Activated CD4-positive, CD25-positive, alpha-beta regulatory T cell treated with anti-CD3 and anti-CD28 coated beads, Interleukin-2, amount 50 U/mL, for 24 hours (primary cell): ENCODE measurements at places on chromosomes 12 and 14.

GRCh38 chr12:105024928-105025327 is 38.8 kb downstream of the NOPCHAP1 start:
- ATAC-seq = no peak

GRCh38 chr12:58359084-58359483 is 417.7 kb downstream of the ATP23 start:
- no peak for ATAC-seq

DNA sequence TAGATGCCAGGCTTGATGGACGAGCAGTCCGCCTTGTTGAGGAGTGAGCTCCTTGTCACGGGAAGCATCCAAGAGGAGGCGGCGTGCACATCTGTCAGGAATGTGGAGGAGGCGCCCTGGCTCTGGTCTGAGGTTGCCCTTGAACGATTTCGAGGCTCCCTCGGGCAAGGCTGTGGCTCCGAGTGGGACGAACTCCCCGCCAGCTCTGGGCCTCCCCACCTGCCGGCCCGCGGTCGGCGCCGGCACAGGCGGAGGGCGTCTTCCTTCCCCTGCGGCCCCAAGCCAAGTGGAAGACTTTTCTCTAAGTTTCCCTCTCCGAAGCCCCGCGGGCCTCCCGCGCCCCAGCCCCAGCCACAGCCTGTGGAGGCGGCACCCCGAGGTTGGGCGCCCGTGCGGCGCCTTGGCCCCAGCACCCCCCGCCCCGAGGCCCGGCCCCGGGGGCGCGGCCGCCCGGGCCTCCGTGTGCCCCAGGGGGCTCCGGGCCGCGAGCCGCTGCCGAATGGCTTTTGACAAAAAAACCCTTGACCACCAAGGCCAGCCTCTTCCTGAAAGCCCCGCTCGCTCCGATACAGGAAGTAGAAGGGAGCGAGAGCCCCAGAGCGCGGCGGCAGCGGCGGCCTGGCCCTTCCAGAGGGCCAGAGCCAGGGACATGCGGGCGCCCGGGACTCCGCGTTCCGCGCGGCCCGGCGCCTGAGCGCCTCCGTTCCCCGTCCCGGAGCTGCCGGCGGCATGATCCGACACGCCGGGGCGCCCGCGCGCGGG is at the start of gene RIN3:
Gene RIN3, plus strand, starts transcription at position 578 of the 762 bp plus-strand sequence. Its CDS starts 152 bp downstream, at position 730.
- ATAC-seq = peak; percentile 65

DNA sequence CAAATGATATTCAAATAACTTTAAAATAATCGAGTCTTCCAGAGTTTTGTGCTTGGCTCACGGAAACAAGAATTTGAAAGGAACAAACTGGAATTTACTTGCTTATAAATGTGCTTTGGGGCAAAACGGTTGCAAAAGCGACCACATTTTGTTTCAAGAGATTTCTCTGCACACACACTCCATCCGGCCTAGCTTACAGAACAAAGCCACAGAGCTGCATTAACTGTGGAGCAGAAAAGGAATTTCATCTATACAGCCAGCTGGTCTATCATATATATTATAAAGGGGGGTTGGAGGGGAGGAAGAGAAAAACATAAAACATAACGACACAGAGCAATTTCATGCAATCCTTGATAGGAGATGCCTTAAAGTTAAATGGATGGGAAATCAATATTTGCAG is 153.0 kb downstream of the MYRFL start:
- ATAC-seq = no peak

GRCh38 chr12:114012744-114013431 is 46.8 kb upstream of the RBM19 start:
- ATAC-seq = no peak

DNA sequence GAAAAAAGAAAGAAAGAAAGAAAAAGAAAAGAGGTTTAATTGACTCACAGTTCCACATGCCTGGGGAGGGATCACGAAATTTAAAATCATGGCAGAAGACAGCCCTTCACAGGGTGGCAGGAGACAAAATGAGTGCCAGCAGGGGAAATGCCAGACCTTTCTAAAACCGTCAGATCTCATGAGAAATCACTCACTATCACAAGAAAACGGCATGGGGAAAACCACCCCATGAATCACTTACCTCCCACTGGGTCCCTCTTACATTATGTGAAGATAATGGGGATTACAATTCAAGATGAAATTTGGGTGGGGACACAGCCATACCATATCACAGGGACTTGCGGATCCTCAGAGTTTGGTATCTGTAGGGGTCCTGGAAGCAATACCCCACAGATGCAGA is 16.3 kb upstream of the EGLN3 start:
- ATAC-seq = no peak

- peak; percentile 73 for ATAC-seq
Observed at GRCh38 chr14:22556021-22556989, 32.7 kb downstream of the DAD1 start.

DNA sequence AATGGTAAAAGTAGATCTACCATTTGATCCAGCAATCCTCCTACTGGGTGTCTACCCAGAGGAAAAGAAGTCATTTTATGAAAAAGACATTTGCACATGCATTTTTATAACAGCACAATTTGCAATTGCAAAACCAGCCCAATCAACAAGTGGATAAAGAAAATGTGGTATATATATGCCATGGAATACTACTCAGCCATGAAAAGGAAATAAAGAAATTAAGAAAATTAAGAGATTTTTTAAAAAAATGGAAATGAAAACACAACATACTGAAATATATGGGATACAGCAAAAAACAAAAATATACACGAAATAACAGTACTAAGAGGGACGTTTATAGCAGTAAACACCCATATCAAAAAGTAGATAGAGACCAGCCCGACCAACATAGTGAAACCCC is 58.9 kb downstream of the ACSM4 start:
- ATAC-seq = no peak

GRCh38 chr14:73338551-73338950 is 101.2 kb downstream of the PAPLN start:
- no peak for ATAC-seq

GRCh38 chr14:28365510-28365909 is 401.1 kb upstream of the FOXG1 start:
- ATAC-seq = no peak

DNA sequence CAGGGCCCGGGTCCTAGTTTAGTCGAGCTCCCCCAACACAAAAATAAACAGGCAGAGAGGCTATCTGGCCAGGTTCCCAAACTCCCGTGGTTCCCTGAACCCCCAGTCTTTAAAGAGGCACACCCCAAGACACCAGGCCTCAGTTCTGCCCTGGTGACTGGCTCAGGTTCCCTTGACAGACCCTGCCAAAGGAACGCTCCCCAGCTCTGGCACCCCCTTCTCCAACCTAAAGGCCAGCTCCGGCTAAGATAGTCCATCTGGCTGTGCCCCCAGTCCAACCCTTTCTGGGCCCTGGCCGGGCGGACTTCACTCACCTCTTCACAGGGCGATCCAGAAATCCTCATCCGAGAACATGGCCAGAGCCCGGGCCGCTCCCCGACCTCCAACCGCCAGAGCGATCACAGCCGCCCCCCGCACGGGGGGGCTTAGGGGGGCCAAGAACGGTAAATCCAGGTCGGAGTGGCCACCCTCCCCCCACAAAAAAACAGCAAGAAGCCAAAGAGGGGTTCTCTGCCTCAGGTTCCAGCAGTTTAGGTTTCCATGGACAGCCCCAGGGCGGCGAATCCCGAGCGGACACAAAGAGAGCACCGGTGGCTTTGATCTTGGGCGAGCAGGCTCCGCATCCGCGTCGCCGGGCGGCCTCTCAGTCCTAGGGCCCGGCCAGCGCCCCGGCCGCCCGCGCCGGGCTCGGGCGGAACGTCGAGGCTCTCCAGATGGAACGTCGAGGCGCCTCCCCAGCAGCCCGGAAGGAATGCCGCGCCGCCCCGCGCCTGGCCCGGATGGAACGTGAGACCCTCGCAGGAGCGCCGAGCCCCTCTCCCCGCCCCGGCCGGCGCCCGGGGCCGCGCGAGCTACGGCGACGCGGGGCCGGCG is 1.1 kb downstream of the KMT2D start:
- no peak for ATAC-seq

DNA sequence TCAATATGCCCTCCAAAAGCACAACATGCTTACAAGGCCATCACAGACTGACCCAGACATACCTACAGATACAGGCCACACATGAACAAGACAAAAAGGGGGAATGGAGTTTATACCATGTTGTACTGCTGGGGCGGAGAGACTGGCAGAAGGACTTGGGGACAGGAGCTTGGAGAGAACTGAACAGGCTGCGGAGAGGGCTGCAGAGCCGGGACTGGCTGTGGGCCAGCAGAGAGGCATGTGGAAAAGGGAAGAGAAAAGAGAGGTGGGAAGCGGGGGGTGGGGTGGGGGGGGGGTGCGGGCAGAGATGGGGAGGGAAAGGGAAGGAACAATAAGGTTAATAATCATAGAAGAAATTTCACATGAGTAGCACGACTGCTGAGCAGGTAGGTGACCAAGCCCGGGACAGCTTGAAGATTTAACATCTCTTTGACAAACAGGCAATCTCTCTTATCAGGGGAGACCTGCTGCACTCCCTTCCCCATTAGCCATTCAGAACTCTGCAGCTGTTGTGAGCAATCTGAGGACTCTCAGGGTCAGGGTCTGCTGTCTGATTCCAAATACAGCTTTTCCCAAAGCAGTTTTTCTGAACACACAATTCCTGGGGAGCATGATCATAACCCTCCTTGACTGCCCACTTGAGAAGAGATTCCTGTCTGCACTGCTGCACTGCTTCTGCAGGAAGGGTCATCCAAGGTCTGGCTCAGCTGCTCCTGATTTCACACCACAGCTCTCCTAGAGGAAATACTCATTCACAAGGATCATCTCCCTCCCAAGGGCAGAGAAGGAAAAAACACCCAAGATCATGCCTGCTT is 21.6 kb upstream of the STAC3 start:
- ATAC-seq = no peak

DNA sequence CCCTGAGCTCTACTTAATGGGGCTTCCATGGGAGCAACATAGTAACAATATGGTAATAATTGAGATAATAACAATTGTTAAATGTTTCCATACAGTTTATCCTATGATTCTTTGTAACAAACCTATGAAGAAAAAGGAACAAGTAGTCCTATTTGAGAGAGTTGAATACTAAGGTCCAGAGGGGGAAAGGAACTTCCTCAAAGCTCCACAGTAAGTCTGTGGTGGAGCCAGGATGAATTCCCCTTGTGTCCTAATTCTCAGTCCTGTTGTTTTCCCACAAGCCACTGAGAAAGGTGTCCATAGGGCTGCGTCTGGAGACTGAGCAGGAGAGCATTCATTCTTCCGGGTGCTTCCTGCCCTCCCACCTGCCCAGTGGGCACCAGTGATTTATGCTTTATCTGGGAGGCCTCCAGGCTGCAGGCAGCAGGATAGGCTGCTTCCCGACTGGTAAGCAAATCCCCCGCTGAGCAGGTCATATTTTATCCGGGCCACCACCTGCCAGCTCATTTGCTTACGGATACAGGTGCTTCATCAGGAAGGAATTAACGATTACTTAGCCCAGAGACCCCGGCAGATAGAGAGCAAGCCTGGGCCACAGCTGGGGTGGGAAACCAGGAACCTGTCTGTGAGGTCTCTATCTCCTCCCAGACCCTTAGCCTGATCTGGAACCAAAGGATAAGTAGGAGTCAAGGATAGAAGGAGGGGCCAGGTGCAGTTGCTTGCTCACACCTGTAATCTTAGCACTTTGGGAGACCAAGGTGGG is 33.9 kb upstream of the FAM222A start:
- ATAC-seq = no peak

- ATAC-seq = no peak
Observed at GRCh38 chr14:78153064-78153341, 17.2 kb upstream of the NRXN3 start.

GRCh38 chr14:60807971-60808370 is 73.4 kb downstream of the MNAT1 start:
- no peak for ATAC-seq

GRCh38 chr12:76259660-76260389 is 88.4 kb downstream of the BBS10 start:
- ATAC-seq = no peak

GRCh38 chr12:52698651-52699340 is 4.5 kb downstream of the KRT77 start:
- no peak for ATAC-seq

GRCh38 chr14:20683125-20683890 is 1.1 kb upstream of the RNASE4 start:
- peak; percentile 57 for ATAC-seq

- peak; percentile 77 for ATAC-seq
Observed at GRCh38 chr12:6363330-6364043, 11.9 kb downstream of the SCNN1A start.

DNA sequence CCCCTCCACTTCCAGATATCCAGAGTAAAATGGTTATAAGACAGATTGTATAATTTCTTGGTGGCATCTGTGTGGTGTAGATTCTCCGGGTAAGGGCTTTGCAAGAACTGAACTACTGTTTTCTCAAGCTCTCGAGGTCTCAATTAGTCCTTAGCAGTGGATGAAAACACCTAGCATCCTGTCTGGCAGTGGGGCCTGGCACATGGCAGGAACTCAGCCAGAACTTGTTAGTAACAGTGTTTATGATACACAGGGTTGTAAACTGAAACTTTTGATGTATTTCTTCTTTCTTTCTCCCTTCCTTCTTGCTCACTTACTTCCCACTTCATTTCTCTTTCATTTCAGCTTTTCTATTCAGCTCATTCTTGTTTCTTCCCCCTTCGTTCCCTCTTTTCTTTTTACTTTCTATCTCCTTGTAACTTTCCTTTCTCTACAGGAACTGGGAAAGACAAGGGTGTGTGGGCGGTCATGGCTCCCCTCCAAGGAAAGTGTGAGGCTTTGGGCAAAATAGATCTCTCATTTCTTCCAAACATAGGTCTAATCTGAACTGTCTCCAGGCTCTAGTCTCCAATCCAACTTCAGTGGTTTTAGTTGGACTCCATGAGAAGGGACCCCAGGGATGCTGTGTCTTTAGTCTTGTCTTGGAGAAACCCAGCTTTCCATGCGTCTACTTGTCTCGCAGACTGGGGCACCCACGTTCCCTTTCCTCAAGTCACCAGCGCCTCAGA is 159.7 kb downstream of the PAH start:
- ATAC-seq = no peak

DNA sequence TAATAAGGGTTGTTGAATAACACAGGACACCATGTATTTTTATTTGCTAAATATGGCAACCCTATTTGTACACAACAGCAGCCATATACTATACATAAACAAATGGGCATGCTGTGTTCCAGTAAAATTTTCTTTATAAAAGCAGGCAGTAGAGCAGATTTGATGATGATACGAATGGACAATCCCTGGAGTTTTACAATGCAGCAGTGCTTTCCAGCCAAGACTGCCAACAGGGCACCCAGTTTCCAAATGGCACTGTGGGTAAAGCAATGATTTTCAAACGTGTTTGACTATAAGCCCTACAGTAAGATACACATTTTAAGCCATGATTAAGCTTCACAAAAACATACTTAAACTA is 282.7 kb downstream of the NUAK1 start:
- ATAC-seq = no peak

GRCh38 chr12:62963486-62964041 is 28.6 kb upstream of the PPM1H start:
- ATAC-seq = no peak

DNA sequence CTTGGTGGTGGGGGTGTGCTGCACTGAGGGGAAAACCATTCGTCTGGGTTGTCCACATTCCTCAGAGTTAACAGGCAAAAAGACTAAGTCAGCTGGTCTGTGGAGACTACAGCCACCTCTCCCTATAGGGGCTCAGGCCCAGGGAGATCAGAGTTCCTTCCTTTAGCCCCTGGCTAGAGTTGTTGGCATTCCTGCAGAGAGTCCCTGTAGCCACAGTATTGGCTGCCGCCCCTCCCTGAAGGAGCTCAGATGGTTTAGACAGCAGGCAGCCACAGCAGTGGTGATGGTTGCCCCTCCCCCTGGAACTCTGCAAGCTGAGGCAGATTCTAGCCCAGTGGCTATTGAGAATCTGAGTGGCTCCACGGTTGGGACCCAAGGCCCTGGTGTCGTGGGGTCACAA is 1072.5 kb upstream of the ATXN7L3B start:
- no peak for ATAC-seq
